ENCODE measurements at places on chromosomes 13 and 19.

DNA sequence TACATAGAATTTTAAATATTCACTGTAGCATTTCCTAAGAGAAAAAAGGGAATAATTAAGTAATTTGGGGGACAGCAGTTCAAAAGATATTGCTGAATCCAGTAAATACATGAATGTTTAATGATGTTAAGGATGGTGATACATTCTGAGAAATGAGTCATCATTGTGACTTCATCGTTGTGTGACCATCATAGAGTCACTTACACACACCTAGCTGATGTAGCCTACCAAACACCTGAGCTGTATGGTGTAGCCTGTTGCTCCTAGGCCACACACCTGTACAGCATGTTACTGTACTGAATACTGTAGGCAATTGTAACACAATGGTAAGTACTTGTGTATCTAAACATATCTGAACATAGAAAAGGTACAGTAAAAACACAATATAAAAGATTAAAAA lies 34.8 kb downstream of the ATP7B start:
- no peak for DNase-seq

- DNase-seq, result no peak
These were observed 52.7 kb downstream of the ATP11A start for GRCh38 chr13:112742583-112742982.

DNA sequence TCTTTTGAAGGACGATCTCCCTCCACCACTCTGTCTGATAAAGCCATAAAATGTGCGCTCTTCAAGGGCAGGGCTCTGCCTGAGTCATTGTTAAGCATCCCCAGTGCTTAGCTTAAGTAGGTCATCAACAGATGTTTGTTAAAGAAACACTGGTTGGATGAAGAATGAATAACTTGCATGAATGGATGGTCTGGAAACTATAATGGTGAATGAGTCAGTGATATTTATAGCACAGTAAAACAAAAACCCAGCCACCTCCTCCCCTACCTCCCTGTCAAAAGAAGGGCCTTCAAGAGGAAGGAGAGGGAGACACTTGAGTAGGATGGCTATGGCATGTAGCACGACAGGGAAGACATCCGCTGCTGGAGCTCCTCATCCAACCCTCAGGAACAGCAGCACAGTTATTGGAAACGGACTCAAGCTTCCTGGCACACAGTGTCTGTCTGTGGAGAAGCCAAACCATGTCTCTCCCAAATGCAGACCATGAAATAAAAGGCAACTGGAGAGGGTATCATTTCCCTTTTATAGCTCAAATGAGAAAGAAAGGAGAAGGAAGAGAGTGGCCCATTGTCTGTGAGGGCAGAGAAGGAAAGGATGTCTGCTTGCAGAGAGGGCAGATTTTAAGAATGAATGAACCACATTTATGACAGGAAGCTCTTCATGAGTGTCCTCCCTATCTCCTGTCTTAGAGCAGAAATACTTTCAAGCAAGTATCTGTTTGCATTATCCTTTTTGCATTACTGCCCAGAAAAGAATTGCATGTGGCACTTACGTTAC lies 183.5 kb upstream of the UBL3 start:
- DNase-seq, result no peak

- DNase-seq, result no peak
These were observed 2.3 kb upstream of the KDM4B start for GRCh38 chr19:4966591-4966990.

DNA sequence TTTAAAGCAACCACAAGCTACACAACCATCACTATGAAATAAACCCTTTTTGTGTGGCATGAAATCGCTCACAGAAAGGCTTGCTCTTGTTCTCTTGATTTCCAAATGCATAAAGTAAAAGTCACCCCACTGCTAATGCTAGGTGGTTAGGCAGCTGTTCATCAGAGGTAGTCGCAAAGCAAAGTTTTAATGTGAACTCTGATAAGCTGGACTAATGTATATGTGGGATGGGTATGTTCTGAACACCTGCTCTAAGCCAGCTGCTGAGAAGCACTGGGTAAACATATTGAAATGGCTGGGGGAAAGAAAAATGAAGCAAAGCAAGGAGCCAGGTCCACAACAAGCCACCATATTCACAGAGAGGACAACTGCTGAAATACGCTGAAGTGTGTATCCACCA lies 142.3 kb downstream of the KLF12 start:
- no peak for DNase-seq

DNA sequence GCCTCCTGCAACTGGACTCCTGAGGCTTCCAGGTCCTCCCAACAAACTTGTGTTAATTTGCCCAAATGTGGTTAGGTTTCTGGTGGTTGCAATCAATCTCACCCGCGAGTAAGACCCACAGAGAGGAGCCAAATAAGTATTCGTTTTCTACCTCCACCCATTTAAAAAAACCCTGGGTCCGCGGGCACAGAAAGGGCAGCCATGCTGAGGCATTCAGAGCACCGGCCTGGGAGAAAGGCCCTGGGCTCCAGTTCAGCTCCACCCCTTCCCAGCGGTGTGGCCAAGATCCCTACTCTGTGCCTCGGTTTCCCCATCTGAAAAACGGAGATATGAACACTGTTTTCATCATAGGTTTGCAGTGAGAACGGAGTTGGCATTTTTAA lies 56.9 kb downstream of the PEPD start:
- no peak for DNase-seq

DNA sequence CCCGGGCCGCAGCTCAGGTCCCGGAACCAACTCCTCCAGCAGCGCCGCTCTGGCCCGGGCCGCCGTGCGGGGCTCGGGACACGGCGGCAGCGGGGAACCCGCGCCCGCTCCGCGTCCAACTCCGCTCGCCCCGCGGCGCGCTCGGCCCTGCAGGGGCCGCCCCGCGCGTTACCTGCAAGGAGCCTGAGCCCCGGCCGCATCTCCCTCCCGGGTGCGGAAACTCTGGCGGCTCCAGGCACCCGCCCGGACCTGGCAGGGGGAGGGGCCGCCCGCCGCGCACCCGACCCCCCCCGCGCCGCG lies at the start of gene TMTC4:
Gene TMTC4, minus strand, starts transcription at position 224 of the 300 bp plus-strand sequence. CDS start 4,433 bp downstream, outside the sequence.
- DNase-seq, result no peak

DNA sequence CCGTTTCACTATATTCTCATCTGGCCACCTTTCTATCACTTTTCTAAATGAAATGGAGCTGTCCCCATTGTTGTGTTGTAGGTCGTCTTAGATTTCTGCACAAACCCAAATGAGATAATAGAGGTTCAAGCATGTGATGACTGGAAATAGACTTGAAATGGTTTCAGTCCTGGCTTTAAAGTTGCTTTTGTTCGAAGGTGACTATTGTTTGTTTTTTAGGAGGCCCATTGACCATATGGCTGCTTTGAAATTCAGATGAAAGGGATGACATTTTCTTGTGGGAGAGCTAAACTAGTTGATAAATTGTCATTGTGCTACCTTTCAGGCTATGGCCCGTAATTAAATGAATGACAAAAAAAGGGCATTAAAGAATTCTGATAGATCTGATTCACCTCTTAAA lies 583.7 kb downstream of the GPC6 start:
- DNase-seq, result no peak

GRCh38 chr19:33860312-33861090 lies 63.8 kb downstream of the KCTD15 start:
- DNase-seq, result no peak

DNA sequence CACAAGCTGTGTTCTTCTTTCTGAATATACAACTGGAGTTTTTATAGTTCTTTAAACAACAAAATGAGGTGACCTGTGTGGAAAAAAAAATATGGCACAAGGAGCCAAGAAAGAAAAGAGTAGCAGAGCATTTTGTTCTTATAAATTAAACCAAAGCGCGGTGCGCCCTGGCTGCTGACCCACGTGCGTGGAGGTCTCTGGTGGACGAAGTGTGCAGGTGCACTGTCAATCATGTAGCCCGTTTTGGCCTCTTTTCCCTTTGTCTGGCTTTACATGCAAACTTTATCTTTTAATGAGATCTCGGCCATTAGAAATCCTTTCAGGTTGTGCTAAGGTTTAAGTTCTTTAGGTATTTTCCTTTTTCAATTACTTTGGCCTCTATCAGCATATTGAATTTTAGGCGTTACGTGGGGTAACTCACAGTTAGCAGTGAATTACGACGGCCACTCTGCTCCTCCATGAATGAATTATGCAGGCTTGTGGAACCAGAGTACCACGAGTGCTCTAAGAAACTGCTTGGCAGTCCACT lies 443.9 kb upstream of the SLC10A2 start:
- no peak for DNase-seq

- DNase-seq, result no peak
These were observed 107.8 kb upstream of the TNFSF11 start for GRCh38 chr13:42466123-42466522.

- DNase-seq, result no peak
These were observed 84.9 kb downstream of the DPF1 start for GRCh38 chr19:38139122-38139521.

- no peak for DNase-seq
These were observed 808.9 kb downstream of the DIAPH3 start for GRCh38 chr13:59354665-59355369.

GRCh38 chr13:98212763-98213162 lies 35.7 kb upstream of the RNF113B start:
- no peak for DNase-seq

- DNase-seq, result no peak
These were observed 16.9 kb upstream of the UBE2S start for GRCh38 chr19:55424518-55424917.

DNA sequence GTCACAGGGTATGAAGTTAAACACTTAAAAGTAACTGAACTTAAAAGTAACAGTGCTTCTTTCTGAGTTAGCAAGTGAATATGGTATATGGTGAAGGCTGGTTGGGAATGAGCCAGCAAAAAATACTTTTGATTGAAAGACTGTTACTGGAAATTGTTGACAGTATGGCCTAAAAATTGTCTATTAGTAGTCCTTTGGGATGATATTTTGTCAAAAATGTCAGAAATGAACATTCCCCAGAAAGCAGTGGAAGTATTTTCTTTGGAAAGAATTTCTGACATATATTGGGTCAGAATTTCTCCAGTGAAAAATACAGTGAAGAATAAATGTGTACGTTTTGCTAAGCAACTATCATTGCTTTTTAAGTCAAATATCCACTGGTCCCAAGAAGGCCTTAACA lies 860.5 kb downstream of the PCDH9 start:
- DNase-seq, result no peak

DNA sequence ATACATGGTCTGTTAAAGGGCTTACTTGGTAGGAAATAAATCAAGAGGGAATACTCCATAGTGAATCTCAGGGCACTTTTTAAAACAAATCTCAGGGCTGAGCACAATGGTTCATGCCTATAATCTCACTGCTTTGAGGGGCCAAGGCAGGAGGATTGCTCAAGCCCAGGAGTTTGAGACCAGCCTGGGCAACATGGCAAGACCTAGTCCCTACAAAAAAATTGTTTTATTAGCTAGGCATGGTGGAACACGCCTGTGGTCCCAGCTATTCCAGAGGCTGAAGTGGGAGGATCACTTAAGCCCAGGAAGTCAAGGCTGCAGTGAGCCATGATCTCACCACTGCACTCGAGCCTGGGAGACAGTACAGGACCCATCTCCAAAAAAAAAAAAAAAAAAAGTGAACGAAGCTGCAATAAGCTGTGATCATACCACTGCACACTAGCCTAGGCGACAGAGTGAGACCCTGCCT lies 25.2 kb downstream of the ABCC4 start:
- no peak for DNase-seq

DNA sequence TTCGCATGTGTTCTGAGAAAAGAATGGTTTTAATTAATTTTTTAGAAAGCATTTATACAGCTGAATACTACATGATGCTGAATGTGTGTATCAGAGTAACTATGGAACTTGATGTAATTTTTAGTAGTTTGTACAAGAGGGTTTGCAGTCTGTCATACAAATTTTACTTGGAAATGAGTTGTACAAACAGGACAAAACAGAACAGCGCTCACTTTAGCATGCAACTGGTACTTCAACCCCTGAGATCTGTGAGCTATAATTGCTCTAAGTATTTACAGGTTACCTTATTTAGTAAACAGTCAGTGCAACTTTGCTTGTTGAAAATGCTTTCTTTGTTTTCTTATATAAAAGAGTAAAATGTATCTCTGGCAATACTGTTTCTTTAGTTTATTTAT lies 706 bp downstream of the TNFRSF19 start:
- DNase-seq, result no peak

DNA sequence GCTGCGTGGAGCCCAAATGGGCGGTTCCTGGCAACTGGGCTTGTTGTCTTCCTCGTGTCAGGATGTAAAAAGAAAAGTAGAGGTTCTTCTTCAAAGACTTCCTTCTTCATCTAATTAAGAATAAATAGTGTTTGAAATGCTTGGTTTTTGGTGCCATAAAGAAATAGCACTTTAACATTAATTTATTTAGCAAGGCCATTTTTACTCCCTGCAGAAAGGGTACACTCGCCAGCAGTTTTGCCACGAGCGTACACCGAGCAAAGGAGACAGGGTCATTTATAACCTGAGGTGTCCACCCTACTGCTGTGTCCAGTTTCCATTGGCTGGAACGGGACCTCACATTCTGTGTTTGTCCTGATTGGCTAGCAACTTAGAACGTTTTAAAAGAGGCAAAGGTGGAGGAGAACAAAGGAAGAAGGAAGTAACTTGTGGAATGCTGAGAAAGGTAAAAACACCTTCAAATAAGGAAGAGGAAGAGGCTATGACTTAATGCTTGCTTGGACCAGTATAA lies 21.8 kb upstream of the OR10H1 start:
- DNase-seq, result peak; percentile 91

GRCh38 chr13:51960766-51961165 lies 50.5 kb downstream of the ATP7B start:
- DNase-seq, result no peak

All from LNCaP clone FGC (cell line).